ENCODE measurements at places on chromosomes 5 and 9.

DNA sequence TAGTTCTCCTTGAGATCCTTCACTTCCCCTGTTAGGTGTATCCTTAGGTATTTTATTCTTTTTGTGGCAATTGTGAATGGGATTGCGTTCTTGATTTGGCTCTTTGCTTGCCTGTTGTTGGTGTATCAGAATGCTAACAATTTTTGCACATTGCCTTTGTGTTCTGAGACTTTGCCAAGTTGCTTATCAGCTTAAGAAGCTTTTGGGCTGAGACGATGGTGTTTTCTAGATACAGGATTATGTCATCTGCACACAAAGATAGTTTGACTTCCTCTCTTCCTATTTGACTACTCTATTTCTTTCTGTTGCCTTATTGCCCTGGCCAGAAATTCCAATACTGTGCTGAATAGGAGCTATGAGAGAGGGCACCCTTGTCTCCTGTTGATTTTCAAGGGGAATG is 609.4 kb upstream of the COX7C start:
- DNase-seq, result no peak

GRCh38 chr5:111337133-111337532 is 112.9 kb downstream of the CAMK4 start:
- DNase-seq, result no peak

DNA sequence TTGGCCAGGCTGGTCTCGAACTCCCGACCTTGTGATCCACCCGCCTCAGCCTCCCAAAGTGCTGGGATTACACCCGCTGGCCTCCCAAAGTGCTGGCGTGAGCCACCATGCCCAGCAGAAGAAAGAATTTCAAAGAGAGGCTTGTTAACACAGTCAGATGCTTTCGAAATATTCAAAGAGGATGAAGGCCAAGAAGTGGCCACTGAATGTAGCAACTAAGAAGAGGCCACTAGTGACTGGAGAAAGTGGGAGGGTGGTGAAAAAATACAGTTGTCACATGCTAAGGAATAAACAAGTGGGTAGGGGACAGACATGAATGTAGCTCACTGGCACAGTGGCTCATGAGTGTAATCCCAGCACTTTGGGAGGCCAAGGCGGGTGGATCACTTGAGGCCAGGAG is 13.0 kb upstream of the TPM2 start:
- DNase-seq, result no peak

DNA sequence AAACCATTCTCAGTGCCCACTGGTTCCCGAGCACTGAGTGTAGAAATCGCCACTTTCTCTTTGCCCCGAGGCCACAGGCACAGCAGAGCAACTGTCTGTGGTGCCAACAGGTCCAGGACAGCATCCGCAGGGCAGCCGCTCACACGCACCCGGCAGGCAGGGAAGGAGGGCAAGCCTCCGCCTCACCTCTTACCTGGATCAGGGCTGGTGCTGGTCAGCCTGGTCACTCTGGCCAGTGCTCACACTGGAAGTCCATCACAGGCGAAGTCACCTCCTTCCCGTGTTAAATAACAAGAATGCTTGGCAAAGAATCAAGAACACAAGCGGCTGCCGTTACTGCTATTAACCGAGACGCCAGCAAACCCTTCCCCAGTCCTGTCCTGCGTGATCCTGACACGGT is 13.7 kb downstream of the DIPK1B start:
- no peak for DNase-seq

DNA sequence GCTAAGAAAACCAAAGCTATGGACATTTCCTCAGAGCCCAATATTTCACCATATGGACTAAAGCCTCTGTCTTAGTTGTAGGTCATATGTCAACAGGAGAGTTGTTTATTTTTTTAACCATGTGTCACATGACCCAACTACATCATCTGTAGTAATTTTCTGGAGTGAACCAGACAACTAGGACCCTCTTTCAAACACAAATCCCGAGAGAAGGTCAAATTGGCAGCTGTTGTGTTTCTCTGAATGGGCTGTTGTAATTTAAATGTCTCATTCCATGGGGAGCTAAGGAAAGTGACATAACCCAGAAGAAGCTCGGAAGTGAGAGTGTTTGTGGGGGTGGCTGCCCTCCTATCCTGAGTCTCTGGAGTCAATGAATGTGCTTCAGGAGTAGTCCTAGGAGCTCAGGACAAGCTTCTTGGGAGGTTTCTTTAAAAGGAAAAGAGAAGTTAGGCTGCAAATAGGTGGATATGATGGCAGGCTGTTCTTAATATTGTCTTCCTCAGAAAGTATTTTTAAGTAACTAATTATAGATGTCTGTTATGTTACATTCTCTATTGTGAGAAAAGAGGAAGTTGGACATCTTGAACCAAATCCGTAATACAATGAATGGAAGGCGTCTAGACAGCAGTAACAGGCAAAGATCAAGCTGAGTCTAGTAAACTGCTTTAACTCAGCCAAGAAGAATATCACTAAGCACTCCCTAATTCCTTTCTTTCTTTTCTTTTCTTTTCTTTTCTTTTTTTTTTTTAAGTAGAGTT is 50.1 kb downstream of the TMEM167A start:
- no peak for DNase-seq

DNA sequence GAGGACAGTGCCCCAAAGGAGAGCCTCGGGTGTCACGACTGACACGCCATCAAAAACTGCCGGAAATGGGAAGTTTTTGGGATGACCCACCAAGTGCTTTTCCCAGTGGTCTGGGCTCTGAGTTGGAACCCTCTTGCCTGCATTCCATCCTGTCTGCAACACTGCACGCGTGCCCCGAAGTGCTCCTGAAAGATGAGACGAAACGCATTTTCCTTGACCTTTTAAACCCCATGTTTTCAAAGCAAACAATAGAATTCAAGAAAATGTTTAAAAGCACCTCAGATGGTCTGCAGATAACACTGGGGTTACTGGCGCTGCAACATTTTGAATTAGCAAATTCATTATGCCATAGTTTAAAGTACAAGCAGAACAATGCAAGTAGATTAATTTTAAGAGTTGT is 92.9 kb downstream of the ANKRD18A start:
- DNase-seq, result no peak

DNA sequence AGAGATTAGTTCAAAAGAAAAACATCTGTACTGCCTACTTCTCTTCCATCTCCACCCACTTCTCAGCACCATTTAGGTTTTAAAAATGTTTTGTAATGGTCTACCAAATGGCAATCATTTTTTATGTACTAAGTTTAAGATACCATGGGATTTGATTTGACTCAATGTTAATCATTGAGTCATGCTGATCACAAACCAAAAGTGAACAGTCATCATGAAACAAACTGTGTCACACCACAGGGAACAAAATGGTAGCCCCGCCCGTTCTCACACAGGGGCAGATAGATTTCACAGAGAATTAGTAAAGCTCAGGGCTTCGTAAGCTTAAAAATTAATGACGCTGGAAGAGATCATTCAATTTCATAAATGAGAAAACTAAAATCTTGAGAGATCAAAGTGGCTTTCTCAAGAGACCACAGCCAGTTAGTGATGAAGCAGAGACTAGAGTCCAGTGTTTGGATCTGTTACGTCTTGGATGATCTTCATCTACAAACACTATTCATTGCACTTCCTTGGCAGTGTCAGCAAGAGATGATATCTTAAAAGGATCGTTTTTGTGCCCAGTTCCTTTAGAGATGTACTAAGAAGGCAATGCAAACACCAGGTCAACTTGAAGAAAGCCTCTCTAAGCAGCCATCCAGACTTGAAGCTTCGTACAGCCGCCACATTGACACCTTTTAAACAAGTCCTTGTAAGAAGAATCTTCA is 33.9 kb upstream of the TRIO start:
- no peak for DNase-seq

GRCh38 chr9:127075624-127076372 is 46.6 kb downstream of the ANGPTL2 start:
- no peak for DNase-seq

DNA sequence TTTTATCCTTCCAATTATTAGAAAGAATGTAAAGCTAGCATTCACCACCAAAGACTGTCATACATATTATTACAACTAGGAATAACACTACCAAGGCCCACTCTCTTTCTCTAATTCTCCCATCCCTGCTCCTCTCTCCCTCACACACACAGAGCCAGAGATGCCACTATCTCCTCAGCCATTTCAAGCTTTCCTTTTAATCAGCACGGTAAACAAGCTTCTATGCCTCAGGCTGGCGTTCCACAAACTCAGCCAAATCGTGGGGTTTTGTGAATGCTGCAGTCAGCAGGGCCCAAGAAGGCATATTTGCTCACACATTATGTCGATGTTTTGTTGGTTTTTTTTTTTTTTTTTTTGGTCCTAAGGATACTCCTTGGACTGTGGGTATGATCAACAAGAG is 979.9 kb upstream of the DMAC1 start:
- no peak for DNase-seq

DNA sequence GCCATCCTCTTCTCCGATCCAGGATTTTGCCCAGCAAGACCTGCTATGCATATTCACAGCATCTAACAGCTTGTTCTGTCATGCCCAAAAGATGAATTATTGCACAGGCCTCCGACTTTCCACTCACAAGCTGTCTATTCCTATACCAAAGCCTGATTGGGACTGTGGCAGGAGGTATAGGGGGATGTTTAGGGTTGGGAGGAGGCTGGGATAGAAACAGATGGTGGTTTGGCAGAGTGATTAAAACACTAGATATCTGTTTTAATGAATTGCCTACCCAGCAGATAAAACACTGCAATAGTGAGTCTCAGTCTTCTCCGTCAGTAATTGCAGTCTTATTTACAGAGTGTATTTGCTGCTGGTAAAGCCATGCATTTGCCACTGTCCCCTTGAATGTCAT is 215.3 kb downstream of the TLR4 start:
- DNase-seq, result no peak

Measured in DMS79 (cell line).